ENCODE measurements at places on chromosomes 3 and 15.

GRCh38 chr3:107450254-107450893 is 72.4 kb upstream of the BBX start:
- no peak for DNase-seq

DNA sequence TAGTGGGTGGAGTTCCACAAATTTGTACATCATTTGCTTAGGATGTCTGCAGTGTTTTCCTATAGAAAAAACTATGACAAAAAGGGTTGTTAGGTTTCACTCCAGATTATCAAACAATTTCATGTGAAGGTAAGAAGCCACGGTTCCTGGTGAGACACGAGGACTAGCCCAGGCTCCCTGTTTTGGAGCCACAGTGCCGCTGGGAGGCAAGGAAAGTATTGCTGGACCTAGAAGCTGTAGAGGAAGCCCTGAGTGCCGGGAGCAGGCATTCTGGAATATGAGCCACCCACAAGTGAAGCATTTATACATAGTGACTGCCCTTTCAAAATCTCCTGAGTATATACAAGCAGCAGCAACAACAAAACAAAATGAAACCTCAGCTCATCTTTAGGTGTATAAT is 142.0 kb downstream of the GABRB3 start:
- DNase-seq, result no peak

GRCh38 chr3:57397175-57398026 is 104.9 kb upstream of the ASB14 start:
- DNase-seq, result peak; percentile 62

DNA sequence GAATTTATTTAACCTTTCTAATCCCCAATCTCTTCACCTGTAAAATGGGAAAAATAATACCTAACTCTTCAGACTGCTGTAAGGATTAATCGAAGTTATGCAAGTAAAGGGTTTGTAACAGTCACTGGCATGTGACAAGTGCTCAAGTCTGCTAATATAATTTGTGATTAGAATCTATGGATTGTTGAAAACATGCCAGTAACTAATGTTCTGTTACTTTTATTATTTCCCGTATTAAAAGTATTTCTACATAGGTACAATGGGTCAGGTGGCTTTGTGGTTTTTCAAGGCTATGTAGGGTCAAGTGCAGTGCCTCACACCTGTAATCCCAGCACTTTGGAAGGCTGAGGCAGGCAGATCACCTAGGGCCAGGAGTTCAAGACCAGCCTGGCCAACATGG is 29.4 kb downstream of the ULK4 start:
- DNase-seq, result no peak

- DNase-seq, result peak; percentile 59
These were observed 47.6 kb downstream of the RAP2B start for GRCh38 chr3:153209596-153209995.

GRCh38 chr15:78599189-78599588 is 21.6 kb downstream of the CHRNA3 start:
- DNase-seq, result no peak

GRCh38 chr3:186633481-186633880 is 6.7 kb upstream of the FETUB start:
- no peak for DNase-seq

DNA sequence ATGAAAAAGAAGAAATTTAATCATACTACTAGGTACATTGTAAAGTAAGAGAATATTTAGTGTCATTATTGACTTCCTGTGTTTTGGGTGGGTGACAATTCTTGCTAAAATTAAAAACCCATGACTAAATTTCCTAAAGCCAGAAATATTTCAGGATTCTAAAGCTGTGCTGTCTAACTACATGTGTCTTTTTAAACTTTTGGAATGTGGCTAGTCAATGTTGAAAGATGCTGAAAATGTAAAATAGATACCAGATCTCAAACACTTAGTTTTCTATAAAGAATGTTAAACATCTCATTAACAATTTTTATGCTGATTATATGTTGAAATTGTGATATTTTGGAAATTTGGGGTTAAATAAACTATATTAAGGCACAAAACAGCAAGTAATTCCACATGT is 308.9 kb upstream of the TMCO5A start:
- no peak for DNase-seq

DNA sequence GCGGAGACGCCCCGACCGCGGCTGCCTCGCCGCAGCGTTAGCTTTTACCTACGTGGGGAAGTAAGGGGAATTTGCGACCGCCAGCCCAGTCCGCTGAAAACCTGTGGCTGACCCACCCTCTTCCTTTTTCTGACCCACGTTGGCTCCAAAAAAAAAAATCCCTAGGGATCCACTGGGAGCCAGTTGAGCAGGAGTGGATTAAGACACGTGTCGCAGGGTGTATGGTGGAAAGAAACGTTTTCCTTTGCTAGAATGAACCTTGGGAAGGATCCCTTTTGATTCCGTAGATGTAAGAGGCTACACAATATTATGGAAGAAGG is 575 bp upstream of the PCYT1A start:
- no peak for DNase-seq

- DNase-seq, result no peak
These were observed 2.3 kb downstream of the ANXA2 start for GRCh38 chr15:60395276-60396011.

- no peak for DNase-seq
These were observed 4.3 kb upstream of the PKM start for GRCh38 chr15:72235298-72235697.

DNA sequence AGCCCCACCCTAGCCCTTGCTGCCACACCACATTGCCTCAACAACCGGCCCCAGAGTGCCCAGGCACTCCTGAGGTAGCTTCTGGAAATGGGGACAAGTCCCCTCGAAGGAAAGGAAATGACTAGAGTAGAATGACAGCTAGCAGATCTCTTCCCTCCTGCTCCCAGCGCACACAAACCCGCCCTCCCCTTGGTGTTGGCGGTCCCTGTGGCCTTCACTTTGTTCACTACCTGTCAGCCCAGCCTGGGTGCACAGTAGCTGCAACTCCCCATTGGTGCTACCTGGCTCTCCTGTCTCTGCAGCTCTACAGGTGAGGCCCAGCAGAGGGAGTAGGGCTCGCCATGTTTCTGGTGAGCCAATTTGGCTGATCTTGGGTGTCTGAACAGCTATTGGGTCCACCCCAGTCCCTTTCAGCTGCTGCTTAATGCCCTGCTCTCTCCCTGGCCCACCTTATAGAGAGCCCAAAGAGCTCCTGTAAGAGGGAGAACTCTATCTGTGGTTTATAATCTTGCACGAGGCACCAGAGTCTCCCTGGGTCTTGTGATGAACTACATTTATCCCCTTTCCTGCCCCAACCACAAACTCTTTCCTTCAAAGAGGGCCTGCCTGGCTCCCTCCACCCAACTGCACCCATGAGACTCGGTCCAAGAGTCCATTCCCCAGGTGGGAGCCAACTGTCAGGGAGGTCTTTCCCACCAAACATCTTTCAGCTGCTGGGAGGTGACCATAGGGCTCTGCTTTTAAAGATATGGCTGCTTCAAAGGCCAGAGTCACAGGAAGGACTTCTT is 39.1 kb downstream of the MESD start:
- DNase-seq, result no peak

DNA sequence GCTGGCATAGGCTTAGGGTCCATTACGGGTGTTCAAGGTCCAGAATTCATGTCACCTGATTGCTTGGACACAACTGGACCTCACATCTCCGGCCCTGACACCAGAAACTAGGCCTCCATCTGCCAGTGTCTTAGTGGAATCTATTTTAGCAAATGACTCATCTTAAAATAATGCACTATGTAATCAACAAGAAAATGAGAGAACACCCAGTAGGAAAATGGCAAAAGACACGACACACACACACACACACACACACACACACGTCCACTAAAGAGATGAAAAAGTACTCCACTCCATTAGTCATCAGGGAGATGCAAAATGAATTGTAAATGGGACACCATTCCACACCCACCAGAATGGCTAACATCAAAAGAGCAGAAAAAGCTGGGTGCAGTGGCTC is 11.2 kb downstream of the APBA2 start:
- DNase-seq, result peak; percentile 14

- no peak for DNase-seq
These were observed 14.9 kb downstream of the TMOD2 start for GRCh38 chr15:51766341-51766740.
